ENCODE measurements at places on chromosomes 11 and 22. TPM values are rescaled to one million over a fixed set of nuclear protein-coding genes. Genes with fewer than 3 reads are reported as not detected.

The LRRC32 gene
- total RNA-seq: 5.2 TPM

DNA sequence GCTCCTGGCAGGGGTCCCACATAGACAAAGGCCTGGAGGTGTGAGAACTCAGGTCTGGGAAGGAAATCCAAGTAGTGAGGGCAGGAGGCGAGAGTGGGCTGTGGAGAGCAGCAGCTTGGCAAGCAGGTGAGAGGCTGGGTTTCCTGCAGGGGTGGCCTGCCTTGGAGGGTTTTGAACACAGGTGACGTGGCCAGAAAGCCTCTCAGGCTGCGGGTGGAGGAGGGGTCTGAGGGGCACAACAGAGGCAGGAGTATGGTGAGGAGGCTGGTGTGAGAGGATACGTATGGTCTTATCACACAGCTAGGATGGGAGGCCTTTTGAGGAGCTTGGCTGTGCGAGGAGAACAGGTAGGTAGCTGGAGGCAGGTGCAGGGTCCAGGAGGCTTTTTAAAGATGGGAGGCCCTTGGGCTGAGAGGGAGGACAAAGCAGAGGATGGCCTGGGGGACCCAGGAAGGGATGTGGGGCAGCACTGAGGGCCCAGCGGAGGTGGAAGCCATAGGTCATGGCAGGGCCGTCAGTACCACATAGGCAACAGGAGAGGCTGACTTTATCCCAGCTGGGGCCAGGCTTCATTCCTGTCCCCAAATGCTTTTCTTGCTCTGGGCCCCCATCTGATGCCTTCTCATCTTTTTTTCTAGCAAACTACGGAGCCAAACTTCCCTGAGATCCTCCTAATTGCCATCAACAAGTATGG lies 84.4 kb downstream of the MYO7A start:
- DNase-seq: no peak

The SCN3B gene
- under 0.01 TPM for total RNA-seq

- no peak for DNase-seq
These were observed 4.8 kb upstream of the FAM118A start for GRCh38 chr22:45304971-45305370.

The TRIM6 gene
- 5.0 TPM for total RNA-seq

The CHKB gene
- 7.2 TPM for total RNA-seq

GRCh38 chr11:118533769-118534729 lies 3.1 kb downstream of the TMEM25 start:
- no peak for DNase-seq

The RAG2 gene
- not detected for total RNA-seq

GRCh38 chr11:130383344-130384211 lies 44.8 kb downstream of the ADAMTS8 start:
- peak; percentile 100 for DNase-seq

GRCh38 chr11:58742140-58742539 lies 10.4 kb upstream of the GLYAT start:
- no peak for DNase-seq

The CCDC88B gene
- total RNA-seq: 1.7 TPM

The FADS2 gene
- total RNA-seq: 31.9 TPM

The TMA7B gene
- total RNA-seq: not detected

- DNase-seq: no peak
These were observed 1.4 kb upstream of the SRSF8 start for GRCh38 chr11:95065336-95065735.
